ENCODE measurements at places on chromosomes 13 and 19. TPM values are rescaled to one million over a fixed set of nuclear protein-coding genes. Genes with fewer than 3 reads are reported as not detected.
A peak's percentile ranks its signal among the peaks of the same experiment; 100 is the strongest.

SIGLEC12 gene
- total RNA-seq = not detected

TYROBP gene
- not detected for total RNA-seq

CBY2 gene
- total RNA-seq = not detected

ZNF264 gene
- 15.5 TPM for total RNA-seq

SIGLEC8 gene
- total RNA-seq = not detected

SERPINE3 gene
- total RNA-seq = not detected

HPN gene
- total RNA-seq = not detected

ZNF625 gene
- 25.7 TPM for total RNA-seq

B3GNT8 gene
- 10.6 TPM for total RNA-seq

- no peak for DNase-seq
Observed at GRCh38 chr13:65860306-65860705, 1369.8 kb downstream of the PCDH9 start.

DNA sequence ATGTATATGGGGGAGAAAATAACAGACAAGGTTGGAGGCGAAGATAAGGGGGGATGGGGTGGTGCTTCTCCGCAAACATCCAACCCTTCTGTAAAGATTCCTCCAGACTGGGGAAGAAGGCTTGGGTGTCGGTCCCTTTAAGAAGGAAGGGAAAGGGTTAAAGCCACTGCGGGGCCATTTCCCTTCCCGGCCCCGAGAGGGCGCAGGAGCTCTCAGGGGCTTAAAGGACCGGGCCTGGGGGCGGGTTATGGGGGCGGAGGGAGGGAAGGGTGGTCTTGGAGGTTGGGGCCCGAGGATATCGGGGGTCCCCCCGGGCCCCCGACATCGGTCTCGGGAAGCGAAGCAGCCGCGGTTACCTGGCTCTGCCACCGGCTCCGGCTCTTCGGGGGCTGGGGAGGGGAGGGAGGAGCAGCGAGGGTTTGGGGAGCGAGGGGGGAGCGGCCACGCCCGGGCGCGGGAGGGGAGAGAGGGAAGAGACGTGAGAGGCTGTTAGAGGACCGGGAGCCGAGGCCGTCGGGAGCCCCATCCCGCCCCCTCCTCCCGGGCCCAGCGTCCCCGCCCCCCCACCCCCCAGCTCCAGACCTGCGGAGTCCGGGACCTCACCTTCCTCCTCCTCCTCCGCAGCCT lies 2.8 kb downstream of the TNNT1 start:
- DNase-seq = peak; percentile 63

DNA sequence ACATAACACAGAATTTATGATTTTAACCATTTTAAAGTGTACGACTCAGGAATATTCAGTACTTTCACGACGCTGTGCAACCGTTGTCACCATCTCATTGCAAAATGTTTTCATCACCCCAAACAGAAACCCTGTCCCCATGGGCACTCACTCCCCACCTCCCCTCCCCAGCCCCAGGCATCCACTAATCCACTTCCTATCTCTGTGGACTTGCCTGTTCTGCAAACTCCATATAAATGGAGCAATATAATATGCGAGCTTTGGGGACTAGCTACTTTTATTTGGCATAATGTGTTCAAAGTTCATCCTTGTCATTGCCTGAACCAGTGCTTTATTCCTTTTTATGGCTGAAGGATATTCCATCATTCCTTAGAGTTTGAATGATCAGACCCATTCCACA lies 7.3 kb upstream of the INSR start:
- no peak for DNase-seq

DNA sequence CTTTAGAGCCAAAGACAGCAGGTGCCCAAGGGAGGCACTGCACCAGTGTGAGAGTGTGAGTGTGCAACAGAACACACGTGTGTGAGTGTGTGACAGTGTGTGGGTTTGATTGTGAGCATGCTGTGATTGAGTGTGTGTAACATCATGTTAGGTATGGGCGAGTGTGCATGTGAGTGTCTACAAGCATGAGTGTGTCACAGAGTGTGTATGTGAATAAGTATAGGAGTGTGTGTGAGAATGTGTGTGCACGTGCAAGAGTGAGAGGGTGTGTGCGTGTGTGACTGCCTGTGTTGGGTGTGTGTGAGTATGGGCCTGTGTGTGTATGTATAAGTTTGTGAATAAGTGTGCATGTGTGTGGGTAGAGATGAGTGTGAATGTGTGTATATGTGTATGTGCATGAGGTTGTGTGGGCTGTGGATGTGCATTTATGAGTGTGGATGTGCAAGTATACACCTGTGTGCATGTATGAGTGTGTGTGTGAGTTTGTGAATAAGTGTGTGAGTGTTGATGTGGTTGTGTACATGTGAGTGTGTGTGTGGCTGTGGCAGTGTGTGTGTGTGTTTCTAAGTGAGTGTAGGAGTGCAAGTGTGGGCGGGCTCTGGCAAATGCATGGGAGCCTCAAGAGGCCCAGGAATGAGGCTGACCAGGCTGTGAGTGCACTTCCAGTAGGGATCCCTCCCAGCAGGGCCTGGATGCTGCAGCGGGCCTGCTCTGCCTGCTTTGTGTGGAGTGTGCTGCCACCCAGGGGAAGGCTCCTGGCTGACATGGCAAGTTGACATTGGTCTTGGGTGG lies 198.4 kb downstream of the COL4A1 start:
- DNase-seq = peak; percentile 71

DNA sequence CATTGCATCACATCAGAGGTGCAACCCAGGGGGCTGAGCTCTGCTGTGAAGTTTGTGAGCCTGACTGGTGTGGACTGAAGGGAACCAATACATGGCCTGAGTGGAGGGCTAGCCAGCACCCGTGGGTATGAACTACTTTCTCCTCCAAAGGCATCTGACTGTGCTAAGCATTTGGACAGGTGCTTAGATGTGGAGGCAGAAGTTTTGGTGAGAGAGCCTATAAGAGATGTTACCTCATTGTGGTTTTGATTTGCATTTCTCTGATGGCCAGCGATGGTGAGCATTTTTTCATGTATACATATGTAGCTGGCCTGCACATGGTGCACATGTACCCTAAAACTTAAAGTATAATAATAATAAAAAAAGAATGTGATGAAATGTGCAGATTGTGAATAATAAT lies 46.9 kb downstream of the TEX29 start:
- DNase-seq = no peak

DNA sequence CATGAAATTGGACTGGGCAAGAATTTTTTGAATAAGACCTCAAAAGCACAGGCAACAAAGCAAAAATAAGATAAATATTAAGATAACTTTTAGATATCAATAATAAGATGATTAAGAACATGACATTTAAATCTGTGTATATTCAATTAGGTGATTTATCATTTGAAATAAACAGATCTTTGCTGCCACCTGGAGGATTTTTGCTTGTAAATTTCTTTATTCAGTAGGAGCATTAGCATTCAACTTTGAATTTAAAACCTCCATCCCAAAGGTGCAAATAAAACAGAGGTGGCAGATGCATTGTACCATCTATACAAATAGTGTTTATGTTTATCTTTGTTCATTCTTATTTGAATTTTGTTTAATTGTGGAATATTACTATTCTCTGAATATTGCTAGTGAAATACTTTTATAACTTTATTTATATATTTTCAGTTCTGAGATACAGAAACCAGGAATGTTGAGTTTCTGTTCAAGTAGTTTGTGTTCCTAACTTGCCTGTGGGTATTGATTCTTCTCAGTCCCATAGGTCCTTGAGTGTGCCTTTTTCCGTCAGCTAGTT lies 20.9 kb downstream of the COG6 start:
- no peak for DNase-seq

DNA sequence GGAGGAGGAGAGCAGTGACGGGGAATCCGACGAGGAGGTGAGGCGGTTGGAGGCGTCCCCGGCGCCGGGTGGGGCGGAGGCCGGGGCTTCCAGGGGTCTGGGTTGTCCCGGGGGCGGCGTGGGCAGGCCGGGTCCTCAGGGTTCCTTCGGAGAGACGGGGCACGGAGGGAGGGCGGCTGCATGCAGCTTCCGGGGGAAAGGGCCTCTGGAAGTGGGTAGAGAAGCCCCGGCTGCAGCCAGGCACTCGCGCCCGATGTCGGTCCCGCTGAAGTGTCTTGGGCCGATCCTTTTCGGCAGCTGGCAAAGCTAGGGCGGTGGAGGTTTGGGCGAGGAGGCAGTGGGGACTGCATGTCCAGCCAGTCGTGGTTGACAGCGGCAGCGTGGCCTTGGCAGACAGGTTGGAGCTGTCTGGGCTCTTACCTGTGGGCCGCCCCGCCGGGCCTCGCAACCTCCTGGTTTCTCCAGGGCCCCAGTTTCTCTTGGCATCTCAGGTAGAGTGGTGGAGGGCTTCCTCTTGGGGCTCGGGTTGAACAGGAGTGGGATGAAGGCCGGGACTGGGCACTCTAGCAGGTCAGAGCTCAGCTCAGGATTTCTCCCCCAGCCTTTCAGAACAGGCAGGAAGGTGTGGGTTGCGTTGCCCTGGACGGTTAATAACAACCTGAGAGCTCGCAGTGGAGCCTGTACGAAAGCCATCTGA lies 690 bp downstream of the KMT2B start:
- peak; percentile 52 for DNase-seq

DNA sequence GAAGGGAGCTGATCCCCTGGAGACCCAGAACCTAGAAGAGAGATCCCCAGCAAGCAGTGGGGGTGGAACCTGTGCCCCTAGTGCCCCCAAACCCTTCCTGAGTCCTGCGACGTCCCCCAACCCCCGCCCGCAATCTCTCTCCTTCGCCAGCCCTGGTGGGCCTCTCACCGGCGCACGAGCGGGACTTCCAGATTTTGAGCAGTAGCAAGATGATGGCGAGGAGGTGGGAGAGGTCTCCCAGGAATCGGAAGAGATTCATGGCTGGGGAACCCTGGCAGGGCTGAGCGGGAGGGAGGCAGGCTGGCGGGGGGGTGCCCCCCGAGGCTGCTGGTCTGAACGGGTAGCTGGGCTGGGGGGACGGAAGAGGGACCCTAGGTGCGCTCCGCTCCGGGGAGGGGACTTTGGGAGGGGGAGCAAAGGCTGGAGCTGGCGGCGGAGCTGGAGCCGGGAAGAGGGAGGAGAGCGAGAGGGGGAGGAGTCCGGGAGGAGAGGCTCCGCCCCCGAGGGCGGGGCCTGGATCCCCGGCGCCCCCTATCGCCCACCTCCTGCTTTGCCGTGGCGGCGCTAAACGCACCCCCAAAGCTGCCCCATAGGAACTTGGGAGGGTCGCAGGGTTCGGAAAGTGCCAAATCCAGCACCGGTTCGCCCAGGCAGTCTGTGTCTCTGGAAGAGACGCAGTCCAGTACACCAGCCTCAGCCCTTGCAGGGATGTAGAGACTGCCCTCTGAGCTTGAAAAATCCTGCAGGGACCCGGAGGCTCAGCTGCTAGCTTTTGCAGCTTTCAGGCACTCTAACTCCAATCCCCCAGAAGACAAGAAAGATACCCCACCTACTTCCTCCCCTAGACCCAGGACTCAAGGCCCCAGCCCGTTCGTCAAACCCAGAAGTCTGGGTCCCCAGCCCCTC lies at the start of gene KDELR1:
Gene KDELR1 (minus strand): TSS at position 452 of the 906 bp plus-strand sequence. CDS start 193 bp downstream, at position 259.
- peak; percentile 70 for DNase-seq

GRCh38 chr13:59197397-59197796 lies 966.3 kb downstream of the DIAPH3 start:
- DNase-seq = no peak

DNA sequence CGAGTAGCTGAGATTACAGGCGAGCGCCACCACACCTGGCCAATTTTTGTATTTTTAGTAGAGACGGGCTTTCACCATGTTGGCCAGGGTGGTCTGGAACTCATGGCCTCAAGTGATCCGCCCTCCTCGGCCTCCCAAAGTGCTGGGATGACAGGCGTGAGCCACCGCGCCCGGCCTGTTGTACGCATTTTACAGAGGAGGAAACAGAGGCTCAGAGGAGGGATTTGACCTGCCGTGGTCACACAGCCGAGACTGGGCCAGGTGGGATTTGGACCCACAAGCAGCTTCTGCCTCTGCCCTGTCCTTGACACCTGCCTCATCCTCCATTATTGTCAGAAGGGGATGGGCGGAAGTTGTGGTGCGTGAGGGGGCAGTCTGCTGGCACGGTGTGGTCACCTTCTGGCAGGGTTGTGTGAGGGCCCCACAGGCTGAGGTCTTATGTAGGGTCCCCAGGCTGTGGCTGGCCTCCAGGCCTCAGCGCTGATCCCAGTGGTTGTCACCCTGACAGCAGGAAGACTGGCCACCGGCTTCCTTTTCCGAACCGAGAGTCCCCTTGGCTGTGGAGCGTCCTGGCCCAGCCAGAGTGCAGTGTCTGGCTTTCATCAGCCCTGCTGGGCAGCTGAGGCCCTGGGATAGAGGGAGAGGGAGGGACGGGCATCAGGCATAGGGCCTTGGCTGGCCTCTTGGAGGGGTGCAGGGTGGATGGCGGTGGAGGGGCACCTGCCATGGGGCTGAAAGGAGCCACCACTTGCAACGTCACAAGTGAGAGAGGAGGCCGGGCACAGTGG lies 20.3 kb downstream of the NFIC start:
- DNase-seq = no peak

- DNase-seq = no peak
Observed at GRCh38 chr19:16334411-16334810, 9.8 kb downstream of the KLF2 start.

GRCh38 chr13:60427285-60427684 lies 30.3 kb downstream of the TDRD3 start:
- no peak for DNase-seq

DNA sequence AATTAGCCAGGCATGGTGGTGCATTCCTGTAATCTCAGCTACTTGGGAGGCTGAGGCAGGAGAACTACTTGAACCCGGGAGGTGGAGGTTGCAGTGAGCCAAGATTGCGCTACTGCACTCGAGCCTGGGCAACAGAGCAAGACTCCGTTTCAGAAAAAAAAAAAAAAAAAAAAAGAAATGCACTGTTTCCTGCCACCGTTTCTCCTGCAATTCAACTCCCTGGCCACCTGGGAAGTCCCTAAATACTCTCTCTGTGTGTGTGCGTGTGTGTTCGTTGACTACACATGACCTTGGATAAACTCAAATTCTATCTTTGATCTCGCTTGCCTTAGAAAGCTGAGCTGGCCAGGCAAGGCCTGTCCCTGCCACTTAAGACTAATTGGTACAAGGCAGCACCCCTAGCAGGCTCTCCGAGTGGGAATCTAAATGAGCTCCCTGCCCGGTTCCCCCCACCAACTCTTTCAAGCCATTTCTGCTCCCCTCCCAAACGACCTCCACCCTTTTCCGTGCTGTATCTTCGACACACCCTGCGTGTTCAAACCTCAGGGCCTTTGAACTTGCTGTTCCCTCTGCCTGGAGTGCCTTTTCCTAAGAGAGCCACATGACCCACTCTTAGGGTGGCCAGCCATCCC lies 5.2 kb upstream of the BCAT2 start:
- peak; percentile 65 for DNase-seq

DNA sequence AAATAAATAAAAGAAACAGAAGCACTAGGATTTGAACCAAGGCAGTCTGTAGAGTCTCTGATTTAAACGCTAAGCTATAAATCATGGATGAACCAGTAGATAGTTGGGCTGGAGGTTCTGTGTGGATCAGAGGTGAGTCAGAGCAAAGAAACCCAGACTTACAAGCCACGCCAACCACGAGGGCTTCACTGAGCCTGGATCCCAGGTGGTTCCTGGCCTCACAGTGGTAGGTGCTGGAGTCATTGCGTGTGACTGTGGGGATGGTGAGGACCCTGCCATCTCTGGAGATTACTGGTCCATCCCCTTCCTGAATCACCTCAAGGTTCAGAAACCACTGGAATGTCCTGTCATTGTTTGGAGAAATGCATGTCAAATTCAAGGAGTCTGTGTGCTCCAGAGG lies 19.3 kb upstream of the CEACAM20 start:
- DNase-seq = no peak

- no peak for DNase-seq
Observed at GRCh38 chr13:44089452-44089851, 209.7 kb downstream of the LACC1 start.

GRCh38 chr13:28353679-28354078 lies 141.2 kb downstream of the FLT1 start:
- DNase-seq = no peak

Data from SJCRH30 (cell line).